ENCODE measurements at places on chromosomes 2 and 18.

DNA sequence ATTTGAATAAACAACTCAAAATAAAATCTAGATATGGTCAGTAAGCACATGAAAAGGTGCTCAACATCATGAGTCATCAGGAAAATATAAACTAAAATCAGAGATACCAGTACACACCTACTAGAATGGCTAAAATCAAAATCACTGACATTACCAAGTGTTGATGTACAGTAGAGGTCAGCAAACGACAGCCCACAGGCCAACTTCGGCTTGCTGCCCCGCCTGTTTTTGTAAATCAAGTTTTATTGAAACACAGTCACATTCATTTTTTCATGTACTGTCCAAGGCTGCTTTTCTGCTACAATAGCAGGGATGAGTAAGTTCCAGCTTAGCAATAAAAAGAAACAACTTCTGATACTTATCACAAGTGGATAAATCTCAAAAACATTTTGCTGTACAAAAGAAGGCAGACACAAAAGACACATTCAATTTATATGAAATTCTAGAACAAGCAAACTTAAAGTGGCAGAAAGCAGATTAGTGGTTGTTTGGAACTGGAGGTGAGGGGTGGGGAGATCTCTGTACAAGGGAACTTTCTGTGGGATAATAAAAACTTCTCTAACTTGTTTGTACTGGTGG is 32.1 kb downstream of the TRAK2 start:
- no peak for DNase-seq

- DNase-seq = no peak
These were observed 170.6 kb upstream of the NCK2 start for GRCh38 chr2:105573910-105574655.

DNA sequence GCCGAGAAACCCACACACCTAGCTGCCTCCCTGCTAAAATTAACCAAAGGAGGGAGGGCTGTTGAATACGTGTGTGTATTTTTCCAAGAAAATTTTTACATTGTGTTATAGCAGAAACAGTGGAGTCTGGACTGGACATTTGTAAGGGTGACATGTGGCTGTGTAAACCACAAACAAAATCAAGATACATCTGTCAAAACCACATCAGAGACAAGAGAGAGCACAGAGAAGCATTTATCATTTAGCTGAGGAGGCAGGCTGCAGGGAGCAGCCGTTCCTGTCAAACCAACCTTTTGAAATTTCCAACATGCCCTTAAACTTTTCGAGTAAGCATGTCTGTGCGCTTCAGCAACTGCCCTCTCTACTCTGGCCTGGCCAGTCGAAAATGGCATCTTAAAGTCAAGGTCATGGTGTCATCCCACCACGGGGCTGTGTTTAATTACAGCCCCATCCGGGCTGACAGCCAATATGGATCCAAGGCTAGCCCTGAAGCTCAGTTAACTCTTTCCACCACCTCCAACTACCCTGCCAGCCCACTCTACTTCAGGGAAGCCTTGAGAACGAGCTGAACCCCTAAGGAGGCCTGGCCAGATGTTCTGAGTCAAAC is 8.4 kb downstream of the BCL11A start:
- DNase-seq = no peak

DNA sequence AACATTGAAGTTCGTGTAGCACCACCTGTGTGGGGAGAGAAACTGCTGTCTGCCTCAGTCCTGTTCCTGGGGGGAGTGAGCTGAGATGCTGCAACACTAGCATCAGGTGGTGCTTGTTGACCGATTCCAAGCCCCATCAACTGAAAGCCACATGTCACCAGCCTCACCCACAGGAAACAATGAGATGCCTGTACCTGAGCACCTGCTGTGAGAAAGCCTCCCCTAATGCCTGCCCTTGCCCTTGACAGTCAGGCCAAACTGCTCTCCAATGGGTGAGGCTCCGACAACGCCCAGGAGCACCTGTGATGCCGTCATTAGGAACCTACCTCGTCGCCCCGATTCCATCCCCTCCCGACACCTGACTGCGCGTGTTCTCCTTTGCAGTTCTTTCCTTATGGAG is 104.6 kb downstream of the SMC6 start:
- DNase-seq = no peak

GRCh38 chr2:119718501-119719260 is 39.7 kb downstream of the TMEM177 start:
- peak; percentile 6 for DNase-seq

DNA sequence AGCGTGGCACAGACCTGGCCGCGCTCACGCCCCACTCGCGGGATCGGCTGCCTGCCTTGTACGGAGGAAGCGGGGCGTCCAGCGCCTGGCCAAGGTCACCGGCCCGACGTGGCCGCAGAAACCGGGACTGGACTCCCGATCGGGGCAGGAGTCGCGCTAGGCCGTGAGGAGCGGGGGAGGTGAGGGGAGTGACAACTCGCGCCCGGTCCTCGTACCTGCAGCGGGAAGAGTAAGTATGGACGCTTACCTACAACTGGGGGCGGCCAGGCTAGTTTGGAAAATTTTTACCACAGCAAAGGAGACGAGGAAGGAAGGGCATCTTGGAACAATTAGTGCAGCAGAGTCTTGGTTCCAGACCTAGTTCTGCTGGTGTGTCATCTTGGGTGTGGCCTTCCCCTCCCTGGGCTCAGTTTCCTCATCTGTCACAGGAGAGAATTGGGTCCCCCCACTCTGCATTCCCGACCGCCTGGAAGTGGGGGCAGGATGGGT is 693 bp downstream of the UBE2F start:
- no peak for DNase-seq

GRCh38 chr2:179049546-179050311 is at the start of gene CCDC141:
CCDC141 (minus strand) TSS chr2:179050137; CDS start chr2:179049941, 196 bp downstream.
- peak; percentile 19 for DNase-seq

Data from T-helper 2 cell treated with Interferon-gamma antibody and Interleukin-4, amounts not matched to agents 5 μg/mL and 100 μg/mL, for 36 hours (primary cell).